ENCODE measurements at places on chromosomes 4 and X.

GRCh38 chr4:3234171-3235029 lies 14.6 kb upstream of the MSANTD1 start:
- no peak overlapping the region for H3K27ac ChIP-seq
- no peak overlapping the region for H3K4me3 ChIP-seq

DNA sequence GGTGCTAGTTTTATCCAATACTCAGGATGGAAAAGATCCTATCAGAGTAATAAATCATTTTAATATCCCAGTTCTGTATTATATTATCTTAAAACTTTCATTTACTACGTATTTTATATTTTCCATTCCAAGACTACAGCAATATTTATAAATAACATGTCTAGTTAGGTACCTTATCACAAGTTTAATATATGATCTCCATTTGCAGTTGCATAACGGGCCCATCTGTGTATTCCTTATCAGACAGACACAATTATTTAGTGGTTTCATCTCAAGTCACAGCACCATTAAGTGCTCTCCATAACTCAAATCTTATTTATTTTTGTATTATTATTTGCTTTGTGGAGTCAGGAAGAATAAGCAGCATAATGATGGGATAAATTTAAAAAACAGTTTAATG lies 333.9 kb downstream of the SH2D1A start:
- no peak for DNase-seq
- H3K36me3 ChIP-seq: no peaks in the 10 kb centered on the region
- H3K4me3 ChIP-seq: no peak overlapping the region
- H3K27ac ChIP-seq: no peak overlapping the region
- H3K27me3 ChIP-seq: no peaks in the 10 kb centered on the region

DNA sequence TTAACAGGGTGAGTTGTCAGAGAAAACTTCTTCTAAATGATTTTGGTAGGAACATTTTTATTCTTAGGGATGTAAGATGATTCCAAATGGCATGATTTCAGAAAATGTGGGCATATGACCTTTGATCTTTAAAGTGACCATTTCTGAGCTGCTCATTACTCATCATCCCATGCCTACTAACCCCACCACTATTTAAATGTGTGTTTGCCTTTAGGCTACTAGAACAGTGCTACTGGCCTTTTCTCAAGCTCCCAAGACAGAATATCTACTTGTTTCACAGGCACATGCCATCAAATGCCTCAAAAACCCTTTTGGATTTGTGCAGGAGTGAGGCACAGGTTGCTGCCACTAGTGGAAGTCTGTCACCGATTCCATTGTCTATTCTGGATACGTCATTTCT lies 428.2 kb downstream of the ADAM29 start:
- no peaks in the 10 kb centered on the region for H3K27me3 ChIP-seq
- no peak overlapping the region for H3K4me3 ChIP-seq
- no peak overlapping the region for H3K27ac ChIP-seq
- peaks cover 7% of the 10 kb centered on the region for H3K36me3 ChIP-seq

DNA sequence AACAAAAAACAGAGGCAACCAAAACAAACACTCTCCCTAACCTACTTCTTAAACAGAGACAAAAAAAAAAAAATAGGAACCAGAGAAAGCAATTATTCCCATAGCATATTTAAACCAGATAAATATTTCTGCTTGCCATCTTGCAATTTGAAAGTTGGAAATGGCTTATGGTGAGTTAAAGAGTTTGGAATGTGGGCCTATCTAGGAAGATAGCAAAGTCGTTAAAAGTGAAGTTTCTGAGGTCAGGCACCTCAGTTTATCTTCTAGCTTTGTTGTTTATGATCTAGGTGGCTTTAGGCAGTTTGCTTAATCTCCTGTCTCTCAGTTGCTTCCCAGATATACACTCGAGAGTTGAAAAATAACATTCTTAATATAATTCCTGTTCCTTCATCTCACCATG lies 284.2 kb downstream of the KCNIP4 start:
- no peak for DNase-seq
- H3K27ac ChIP-seq: no peak overlapping the region
- H3K4me1 ChIP-seq: no peaks in the 10 kb centered on the region
- no peaks in the 10 kb centered on the region for H3K27me3 ChIP-seq

GRCh38 chrX:55695227-55696018 lies 22.1 kb upstream of the RRAGB start:
- H3K4me1 ChIP-seq: no peaks in the 10 kb centered on the region
- DNase-seq: no peak
- H3K27me3 ChIP-seq: no peaks in the 10 kb centered on the region
- no peaks in the 10 kb centered on the region for H3K36me3 ChIP-seq

- H3K27ac ChIP-seq: no peak overlapping the region
- H3K4me1 ChIP-seq: peaks cover 3% of the 10 kb centered on the region
- H3K4me3 ChIP-seq: no peak overlapping the region
- peaks cover 7% of the 10 kb centered on the region for H3K27me3 ChIP-seq
- DNase-seq: peak; percentile 33
These were observed 22.0 kb upstream of the SMIM31 start for GRCh38 chr4:164731827-164732474.

- no peak overlapping the region for H3K27ac ChIP-seq
- no peak overlapping the region for H3K4me3 ChIP-seq
- DNase-seq: no peak
- H3K4me1 ChIP-seq: no peaks in the 10 kb centered on the region
- no peaks in the 10 kb centered on the region for H3K27me3 ChIP-seq
These were observed 1661.6 kb upstream of the PCDH7 start for GRCh38 chr4:29058531-29058930.

- H3K4me3 ChIP-seq: no peak overlapping the region
- no peaks in the 10 kb centered on the region for H3K36me3 ChIP-seq
- H3K27me3 ChIP-seq: peaks cover 8% of the 10 kb centered on the region
These were observed 289.2 kb downstream of the FBXW7 start for GRCh38 chr4:152246659-152247058.

- no peak overlapping the region for H3K4me3 ChIP-seq
- H3K36me3 ChIP-seq: peaks cover 36% of the 10 kb centered on the region
- no peaks in the 10 kb centered on the region for H3K4me1 ChIP-seq
- no peaks in the 10 kb centered on the region for H3K27me3 ChIP-seq
- H3K27ac ChIP-seq: no peak overlapping the region
These were observed 22.1 kb downstream of the ANXA5 start for GRCh38 chr4:121674696-121675095.

DNA sequence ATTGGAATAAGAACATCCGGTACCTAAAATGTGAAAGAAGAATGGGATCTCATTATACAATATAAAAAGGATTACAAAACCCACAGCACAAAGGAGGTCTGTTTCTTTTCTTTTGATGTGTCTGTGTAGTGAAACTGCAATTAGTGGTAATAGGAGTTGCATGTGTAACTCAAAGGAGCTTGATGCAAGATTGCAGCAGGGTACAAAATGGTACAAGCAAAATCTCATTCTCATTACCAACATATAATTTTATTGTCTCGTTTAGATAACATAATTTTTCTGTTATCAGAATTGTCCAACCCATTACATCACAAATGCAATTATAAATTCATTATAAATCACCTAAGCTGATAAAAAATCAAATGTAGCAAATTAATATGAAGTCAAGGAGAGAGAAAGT lies 47.1 kb upstream of the CCSER1 start:
- H3K36me3 ChIP-seq: no peaks in the 10 kb centered on the region
- H3K27ac ChIP-seq: no peak overlapping the region
- peaks cover 11% of the 10 kb centered on the region for H3K4me1 ChIP-seq
- H3K4me3 ChIP-seq: no peak overlapping the region
- no peaks in the 10 kb centered on the region for H3K27me3 ChIP-seq

GRCh38 chr4:77821775-77822174 lies 2.6 kb upstream of the CNOT6L start:
- H3K4me3 ChIP-seq: peak overlapping the region; percentile 67
- peaks cover 38% of the 10 kb centered on the region for H3K4me1 ChIP-seq
- DNase-seq: no peak
- H3K27me3 ChIP-seq: no peaks in the 10 kb centered on the region
- H3K27ac ChIP-seq: peak overlapping the region; percentile 99

DNA sequence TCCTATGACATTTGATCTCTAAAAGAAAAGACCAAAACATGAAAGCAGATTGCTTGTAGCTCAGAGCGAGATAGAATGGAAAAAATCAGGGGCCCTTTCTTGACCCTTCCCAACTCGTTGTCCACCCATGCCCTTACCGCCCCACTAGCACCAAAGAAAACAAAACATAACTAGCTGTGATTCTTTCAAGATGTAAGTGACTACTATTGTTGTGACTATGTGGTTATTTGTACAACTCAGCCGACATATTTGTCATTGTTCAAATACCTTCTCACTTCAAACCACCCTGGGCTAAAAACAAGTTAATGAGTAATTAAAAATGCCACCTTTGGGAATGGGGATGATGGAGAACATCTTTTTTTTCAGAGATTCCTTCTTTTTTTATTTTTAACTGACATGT lies 171.2 kb upstream of the GPC4 start:
- no peak for DNase-seq
- no peaks in the 10 kb centered on the region for H3K4me1 ChIP-seq
- peaks cover 2% of the 10 kb centered on the region for H3K27me3 ChIP-seq
- no peak overlapping the region for H3K27ac ChIP-seq
- H3K36me3 ChIP-seq: no peaks in the 10 kb centered on the region

- peaks cover 3% of the 10 kb centered on the region for H3K4me1 ChIP-seq
- H3K27me3 ChIP-seq: no peaks in the 10 kb centered on the region
- DNase-seq: no peak
- H3K4me3 ChIP-seq: no peak overlapping the region
These were observed 22.1 kb downstream of the PPP1R2C start for GRCh38 chrX:42755815-42756214.

- no peak overlapping the region for H3K4me3 ChIP-seq
- no peaks in the 10 kb centered on the region for H3K4me1 ChIP-seq
- DNase-seq: no peak
- H3K36me3 ChIP-seq: peaks cover 26% of the 10 kb centered on the region
These were observed 29.7 kb downstream of the BCOR start for GRCh38 chrX:40068048-40068447.

GRCh38 chr4:186900984-186901383 lies 177.3 kb upstream of the FAT1 start:
- H3K4me3 ChIP-seq: no peak overlapping the region
- no peaks in the 10 kb centered on the region for H3K27me3 ChIP-seq
- H3K4me1 ChIP-seq: no peaks in the 10 kb centered on the region
- no peak overlapping the region for H3K27ac ChIP-seq
- no peaks in the 10 kb centered on the region for H3K36me3 ChIP-seq

- DNase-seq: no peak
- H3K4me3 ChIP-seq: no peak overlapping the region
- no peaks in the 10 kb centered on the region for H3K4me1 ChIP-seq
- peaks cover 10% of the 10 kb centered on the region for H3K27me3 ChIP-seq
These were observed 82.1 kb downstream of the EFNB1 start for GRCh38 chrX:68910731-68911428.

Data from memory B cell (primary cell).